ENCODE measurements at places on chromosomes 16 and 17.

DNA sequence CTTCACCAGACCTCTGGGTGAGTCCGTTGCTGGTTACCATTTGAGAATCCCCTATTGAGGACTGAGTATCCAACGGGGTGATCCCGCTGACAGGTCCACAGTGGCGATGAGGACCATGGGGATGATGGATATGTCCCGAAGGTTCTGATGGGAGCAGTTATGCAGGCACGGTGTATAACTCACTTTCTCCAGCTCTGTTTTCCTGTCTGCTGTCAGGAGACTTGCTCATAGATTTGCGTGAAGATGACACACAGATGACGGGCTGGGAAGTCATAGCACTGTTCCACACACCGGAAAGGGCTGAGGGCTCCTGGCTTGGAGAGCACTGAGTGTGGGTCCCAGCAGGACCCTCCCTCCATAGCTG, 22.2 kb upstream of the ADCY7 start:
- DNase-seq: no peak

DNA sequence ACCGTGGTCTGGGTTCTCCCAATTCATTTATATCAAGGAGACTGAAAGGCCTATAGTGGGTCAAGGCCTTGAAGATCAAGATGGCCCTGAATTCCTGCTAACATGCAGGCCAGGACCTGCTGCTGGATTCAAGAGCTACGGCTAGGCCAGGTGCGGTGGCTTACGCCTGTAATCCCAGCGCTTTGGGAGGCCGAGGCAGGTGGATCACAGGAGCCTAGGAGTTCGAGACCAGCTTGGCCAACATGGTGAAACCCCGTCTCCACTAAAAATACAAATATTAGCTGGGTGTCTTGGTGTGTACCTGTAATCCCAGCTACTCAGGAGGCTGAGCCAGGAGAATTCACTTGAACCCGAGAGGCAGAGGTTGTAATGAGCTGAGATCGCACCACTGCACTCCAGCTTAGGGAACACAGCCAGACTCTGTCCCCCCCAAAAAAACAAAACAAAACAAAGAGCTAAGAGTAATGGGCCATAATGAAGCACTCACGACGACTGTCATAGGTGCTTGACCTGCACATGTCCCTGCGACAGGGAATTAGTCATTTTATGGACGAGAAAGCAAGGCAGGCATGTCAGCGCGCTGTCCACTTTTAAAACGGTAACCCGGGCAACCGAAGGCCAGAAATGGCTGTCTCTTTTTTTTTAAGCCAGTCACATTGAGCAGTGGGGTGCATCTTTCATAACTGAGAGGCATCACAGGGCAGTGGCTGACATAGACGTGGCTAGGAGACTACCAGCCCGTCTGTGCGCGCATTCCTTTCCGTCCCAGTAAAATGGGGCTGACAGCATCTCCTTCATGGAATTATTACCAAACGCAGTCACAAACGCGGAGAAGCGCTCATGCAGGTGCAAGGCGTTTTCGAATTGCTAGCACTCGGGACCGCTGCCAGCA, 1.0 kb upstream of the FBRS start:
- no peak for DNase-seq

DNA sequence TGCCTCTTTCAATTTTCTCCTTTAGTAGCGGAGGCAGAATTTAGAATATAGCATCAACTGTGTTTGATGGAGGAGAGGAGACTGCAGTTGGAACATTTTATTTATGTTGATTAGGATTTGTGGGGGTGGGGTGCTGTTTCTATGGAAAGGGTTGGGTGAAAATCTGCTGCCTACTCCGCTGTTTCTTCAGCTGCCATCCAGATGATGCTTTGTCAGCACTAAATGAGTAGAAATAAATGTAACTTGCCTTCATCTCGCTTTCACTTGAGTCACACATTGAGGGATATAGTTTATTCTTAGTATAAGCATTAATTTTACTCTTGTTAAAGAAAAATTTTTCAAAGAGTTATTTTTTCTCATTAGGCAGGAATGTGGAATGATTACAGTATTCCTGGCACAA, 42.1 kb downstream of the ABHD15 start:
- no peak for DNase-seq

DNA sequence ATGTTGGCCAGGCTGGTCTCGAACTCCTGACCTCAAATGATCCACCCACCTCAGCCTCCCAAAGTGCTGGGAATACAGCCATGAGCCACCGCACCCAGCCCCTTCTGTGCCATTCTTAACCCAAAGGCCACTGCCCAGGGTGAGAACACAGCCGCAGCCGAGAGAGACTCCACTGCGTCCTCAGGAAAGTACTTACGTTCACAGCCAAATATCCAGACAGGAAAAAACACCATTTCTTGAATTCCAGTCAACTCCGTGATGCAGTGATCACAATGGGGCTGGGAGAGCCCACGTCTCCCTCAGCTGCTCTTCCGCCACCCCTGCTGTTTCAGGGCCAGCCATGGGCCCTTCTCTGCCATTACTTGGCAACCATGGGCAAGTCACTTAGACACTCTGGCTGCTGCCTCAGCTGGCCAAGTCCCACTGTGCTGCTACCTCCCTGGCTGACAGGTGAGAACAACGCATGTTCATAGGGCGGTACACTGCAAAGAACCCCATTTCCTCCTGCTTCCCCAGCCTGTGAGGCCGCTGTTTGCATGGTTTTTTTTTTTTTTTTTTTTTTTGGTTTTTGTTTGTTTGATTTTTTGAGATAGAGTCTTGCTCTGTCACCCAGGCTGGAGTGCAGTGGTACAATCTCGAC, 4.3 kb downstream of the CDIP1 start:
- no peak for DNase-seq

DNA sequence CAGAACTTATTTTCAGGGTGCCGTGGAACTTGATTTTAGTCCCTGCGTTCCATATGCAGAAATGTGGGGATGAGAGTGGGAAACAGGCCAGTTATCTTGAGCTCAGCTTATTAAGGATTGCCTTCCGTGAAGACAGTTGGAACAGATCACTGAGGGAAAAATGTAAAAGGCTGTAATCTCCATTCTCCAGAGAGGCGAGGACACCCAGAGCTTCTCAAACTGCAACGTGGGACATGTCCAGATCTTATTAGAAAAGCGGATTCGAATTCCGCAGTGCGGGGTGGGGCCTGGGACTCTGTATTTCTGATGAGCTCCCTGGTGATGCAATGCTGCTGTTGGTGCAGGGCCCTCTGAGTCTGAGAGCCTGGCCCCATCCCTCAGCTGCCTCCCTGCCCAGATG, 185.6 kb upstream of the CIBAR2 start:
- DNase-seq: no peak

GRCh38 chr16:11047057-11047456, 102.7 kb downstream of the CLEC16A start:
- DNase-seq: no peak

DNA sequence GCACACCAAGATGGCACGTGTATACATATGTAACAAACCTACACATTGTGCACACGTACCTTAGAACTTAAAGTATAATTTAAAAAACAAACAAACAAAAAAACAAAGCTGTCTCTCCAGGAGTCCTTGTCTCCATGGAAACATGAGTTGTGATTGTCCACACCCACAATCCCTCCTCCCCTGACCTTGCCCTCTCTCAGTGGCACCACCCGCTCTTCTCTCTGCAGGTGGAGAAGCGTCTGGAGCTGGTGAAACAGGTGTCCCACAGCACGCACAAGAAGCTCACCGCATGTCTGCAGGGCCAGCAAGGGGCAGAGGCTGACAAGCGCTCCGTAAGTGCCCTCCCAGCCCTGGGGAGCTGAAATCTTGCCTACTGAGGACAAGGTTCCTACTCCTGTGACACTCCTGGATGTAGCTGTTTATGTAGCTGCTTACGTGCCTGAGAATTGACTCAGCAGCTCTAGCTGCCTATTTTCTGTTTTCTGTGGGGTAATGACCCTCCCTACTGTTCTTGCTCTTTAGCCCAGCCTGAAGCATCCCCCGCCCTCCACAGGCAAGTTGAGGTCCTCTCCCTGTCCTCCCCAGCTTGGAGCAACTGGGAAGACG, 107.0 kb downstream of the ARHGAP44 start:
- no peak for DNase-seq

DNA sequence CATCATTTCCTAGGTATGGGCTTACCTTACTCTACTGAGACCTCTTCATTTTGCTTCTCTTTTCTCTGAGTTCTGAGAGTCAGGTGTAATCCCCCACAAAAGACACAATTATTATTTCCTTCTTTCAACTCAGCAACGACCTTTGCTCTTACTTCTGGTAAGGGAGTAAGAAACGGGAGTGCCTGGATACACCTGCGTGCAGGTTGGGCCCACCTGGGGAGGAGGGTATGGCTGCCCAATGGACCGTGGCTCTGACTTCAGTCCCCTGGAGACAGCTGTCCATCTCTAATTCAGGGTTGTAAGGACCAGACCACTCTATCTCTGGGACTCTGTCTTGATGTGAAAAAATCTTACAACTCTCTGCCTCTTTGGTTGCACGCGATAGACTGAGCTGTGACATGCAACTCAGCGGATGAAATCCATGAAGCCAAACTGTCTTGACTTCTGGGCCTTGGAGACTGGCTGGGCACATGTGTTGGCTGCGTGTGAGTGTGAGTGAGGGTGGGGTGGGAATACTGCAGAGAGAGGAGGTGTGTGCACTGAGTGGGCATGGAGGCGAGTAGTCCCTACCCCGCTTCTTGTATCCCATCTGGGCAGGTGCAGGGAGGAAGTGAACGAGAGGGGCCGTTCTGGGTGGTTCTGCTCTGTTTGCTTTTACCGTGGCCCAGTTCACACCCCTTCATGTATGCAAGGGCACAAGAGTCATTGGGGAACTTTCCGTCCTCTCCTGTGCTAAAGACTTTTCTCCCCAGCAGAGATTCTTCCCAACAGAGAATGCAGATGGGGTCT, 1.2 kb downstream of the TMEM238L start:
- no peak for DNase-seq

DNA sequence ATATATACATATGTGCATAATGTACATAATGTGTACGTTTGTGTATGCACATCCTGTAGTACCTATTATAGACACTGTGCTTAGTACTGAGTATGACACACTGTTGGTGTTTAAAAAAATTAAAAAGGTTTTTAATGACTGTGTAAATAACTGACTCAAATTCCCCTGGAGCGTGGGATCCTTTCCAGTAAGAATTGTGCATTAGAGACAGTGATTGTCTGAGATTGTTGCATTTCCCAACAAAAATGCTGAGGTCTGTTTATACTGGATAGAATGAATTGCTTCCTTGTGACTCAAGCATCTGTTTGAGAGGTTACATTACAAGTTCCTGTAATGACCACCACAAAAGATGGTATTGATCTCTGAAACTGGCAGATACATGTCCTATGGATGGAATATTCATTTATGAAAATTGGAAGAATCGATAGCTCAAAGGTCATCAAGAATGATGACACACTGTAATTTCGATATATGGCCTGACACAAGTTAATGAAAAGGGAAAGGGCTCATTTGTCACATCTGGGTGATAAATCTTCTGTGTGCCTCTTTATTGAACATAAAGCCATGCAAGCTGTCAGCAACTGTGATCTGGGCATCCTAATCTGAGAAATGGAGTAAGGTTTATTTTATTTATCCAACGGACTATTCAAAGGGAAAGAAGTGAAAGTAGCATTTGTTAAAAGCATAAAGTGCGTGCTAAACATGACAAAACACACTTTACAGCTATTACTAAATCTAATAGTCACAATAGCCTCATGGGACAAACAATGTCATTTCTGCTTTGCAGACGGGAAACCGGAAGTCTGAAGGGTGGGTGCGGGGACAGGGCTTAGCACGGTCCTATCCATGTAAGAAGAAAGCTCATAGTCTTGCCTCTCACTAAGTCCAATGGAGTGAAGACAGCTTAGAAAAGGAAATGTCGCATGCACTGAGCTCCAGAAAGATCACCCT, 228.8 kb downstream of the CDH11 start:
- DNase-seq: no peak

DNA sequence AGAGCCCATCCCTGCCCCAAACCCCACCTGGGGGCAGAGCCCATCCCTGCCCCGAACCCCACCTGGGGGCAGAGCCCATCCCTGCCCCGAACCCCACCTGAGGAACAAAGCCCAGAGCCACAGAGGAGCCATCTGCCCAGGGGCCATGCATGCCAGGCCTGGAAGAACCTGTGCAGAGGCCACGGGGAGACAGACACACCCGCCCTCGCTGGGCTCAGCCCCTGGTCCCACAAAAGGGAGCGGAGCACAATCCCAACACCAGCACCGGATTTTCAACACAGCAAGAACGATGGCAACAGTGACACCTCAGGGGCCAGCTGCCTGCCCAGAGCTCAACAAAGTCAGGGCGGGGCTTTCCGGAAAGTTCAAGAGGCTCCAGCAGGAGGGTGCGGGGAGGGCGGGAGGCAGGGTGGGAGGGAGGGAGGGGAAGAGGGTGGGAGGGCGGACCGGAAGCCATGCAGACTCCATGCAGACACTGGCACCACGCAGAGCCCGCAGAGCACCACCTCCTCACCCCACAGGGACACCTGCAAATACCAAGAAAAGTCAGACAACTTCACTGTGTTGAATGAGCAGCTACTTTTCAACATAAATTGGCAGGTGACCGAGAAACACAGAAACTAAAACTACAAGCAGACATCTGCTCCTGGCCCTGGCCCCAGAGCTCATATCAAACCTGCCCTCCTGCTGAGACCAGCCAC, 27.9 kb upstream of the C16orf95 start:
- no peak for DNase-seq

- no peak for DNase-seq
Observed at GRCh38 chr16:89525146-89525913, 17.1 kb downstream of the SPG7 start.

DNA sequence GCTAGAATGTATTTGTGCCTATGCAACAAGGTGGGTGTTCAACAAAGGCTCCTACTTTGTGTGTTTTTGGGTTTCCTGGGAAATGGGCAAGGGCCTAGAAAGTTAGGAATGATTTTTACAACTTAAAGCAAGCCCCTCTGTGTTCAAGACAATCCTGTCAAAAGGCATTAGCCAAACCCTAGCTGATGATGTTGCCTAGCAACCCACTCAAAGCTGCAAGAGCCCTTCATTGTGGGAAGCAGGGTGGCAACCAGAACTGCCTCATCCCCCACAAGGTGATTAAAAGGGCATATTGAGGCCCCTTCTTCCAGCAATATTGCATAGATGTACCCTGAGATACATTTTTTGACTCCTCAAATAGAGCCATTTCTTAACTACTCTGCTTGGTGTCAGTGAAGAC, 16.0 kb upstream of the RASL10B start:
- no peak for DNase-seq

DNA sequence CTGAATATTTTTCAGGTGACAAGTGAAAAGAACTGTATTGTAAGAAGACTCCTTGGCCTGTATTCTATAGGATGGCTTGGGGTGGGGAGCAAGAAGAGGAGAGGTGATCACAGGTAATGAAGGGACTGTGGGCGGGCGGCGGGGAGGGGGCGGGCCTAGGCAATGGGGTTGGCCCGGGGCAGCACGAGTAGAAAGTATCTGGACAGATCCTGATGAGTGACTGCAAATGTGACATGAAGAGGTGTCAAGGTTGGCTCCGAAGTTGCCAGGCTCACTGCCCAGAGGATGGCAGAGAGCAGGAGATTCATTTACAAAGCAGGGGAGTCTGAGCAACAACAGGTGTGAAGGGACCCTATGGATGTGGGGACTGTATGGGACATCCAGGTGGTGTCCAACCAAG, 10.8 kb upstream of the G6PC1 start:
- no peak for DNase-seq

DNA sequence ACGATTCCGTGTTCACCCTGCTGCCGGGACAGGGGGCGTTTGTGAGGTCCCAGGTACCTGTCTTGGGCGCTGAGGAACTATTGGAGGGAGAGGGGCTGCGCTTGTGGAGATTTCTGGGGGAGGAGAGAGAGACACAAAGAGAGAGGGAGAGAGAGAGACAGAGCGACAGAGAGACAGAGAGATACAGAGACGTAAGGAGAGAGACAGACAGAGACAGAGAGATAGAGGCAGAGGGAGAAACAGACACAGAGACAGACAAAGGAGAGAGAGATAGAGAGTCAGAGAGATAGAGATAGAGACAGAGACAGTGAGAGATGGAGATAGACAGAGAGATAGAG, 24.5 kb upstream of the ITGAX start:
- DNase-seq: no peak

Data from ascending aorta (tissue), 2 donors.